ENCODE measurements at places on chromosomes 1 and 21.
A peak's percentile ranks its signal among the peaks of the same experiment; 100 is the strongest.

GRCh38 chr1:29527314-29528004, 291.1 kb downstream of the PTPRU start:
- DNase-seq: no peak

- DNase-seq: no peak
Measured at GRCh38 chr1:9115351-9116205, 13.3 kb downstream of the GPR157 start.

- DNase-seq: no peak
Measured at GRCh38 chr1:212158912-212159796, 123.6 kb downstream of the DTL start.

- no peak for DNase-seq
Measured at GRCh38 chr21:36507397-36508018, 27.6 kb upstream of the CLDN14 start.

DNA sequence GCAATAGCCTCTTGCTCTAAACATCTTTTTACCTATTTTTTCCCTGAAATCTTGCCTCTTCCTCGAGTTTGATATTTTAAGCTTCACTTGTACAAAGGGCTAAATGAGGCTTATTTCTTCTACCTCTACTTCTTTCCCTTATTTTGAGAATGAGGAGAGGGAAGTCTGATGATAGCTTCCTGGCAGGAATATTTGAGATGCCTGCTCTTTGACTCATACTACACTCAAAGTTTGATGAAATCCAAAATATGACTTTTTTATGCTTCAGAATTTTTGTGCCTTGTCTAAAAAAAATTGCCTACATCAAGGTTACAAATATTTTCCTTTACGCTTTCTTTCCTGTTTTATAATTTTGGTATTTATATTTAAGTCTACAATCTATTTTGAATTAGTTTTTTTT, 624.4 kb upstream of the PLXNA2 start:
- peak; percentile 3 for DNase-seq

GRCh38 chr1:2425892-2426291, 13.5 kb upstream of the PEX10 start:
- no peak for DNase-seq

DNA sequence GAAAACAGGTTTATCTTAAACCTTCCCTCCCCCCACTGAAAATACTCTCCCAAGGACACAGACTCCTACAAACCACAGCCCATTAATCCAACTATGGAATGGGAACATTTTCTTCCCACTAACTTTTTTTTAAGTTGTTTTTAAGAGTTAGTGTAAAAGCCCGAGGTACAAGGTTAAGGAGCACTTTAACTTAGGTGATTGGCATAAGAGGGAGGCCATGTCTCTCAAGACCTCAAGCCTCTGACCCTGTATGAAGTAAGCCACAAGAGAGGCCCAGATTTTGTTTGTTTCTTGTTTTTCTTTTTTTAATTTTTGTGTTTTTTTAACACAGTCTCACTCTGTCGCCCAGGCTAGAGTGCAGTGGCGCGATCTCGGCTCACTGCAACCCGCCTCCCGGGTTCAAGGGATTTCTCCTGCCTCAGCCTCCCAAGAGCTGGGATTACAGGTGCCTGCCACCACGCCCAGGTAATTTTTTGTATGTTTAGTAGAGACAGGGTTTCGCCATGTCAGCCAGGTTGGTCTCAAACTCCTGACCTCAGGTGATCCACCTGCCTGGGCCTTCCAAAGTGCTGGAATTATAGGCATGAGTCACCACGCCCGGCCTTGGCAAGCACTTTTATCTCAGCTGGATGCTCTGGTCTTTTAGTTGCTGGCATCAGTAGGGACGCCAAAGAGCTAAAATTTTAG, 14.4 kb downstream of the ARMH1 start:
- DNase-seq: no peak

DNA sequence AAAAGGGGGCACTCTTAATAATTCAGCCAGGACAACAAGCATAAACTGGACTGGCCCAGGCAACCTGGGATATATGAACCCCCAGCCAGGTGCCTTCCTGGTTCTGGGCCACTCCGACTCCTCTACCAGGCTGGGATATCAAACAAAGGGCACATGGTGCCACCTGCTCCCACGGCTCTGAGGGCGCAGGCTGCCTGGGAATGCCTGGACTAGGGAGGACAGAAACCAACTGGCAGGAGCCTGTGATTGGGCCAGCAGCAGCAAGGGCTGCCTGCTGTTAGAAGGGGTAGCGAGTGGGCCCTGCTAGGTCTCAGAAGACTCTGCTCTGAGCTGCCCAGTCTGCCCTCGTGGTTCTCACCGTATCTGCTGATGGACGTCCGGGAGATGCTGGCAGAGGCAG, 123.2 kb upstream of the CD34 start:
- DNase-seq: no peak

DNA sequence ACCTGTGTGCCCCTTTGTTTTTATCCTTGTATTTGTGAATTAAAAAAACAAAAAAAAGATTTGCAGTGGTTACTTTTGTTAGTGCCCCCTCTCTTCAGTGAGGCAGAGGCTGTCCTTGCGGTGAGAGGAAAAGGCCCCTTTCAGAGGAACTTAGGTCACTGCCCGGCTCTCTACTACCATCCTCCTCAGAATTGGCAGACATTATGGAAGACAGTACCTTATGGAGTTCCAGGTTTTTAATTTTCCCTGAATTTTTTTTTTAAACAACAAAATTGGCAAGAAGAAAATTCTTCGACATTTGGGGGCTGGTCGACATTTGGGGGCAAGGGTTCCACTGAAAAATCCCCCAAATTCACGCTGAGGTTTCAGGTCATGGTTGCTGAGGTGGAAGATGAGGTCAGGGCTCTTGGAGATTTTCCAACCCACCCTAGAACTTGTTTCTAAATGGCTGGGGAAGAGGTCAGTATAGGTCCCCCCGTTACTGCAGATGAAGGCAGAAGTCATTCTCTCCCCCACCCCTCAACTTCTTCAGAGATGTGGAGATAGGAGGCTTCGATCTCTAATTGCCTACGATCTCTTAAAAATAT, 5.3 kb downstream of the RXFP4 start:
- no peak for DNase-seq

GRCh38 chr1:8560035-8560434, 242.1 kb downstream of the SLC45A1 start:
- DNase-seq: no peak

- DNase-seq: no peak
Measured at GRCh38 chr1:224761245-224761644, 145.1 kb downstream of the CNIH3 start.

DNA sequence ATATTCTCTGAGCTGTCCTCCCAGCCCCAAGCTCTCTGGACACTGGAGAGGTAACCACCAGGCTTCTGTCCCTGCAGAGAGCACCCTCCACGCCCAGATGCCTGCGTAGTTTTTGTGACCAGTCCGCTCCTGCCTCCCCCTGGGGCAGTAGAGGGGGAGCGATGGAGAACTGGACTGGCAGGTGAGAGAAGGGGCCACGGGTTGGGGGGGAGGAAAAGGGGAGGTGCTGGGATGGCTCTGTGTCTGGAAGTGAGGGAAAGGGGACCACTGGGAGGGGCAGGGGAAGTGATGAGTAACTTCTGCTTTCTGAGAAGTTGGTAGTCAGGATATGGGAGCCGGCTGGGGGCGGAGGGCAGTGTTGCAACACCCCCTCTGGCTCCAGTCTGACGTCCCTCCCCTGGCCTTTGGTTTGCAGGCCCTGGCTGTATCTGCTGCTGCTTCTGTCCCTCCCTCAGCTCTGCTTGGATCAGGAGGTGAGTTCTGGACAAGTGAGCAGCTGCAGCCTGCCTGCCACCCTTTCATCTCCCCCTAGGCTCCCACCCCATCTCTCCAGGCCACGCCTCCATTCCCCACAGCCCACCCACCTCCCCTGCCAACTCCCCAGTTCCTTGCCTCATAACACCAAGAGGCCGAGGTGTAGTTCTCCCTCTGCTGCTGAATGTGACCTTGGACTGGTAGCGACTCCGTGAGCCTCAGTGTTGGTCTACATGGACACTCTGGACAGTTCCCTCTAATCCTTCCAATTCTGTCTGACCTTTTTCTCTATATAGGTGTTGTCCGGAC, 3.1 kb downstream of the ADAMTSL4 start:
- peak; percentile 84 for DNase-seq

- no peak for DNase-seq
Measured at GRCh38 chr21:38469642-38470041, 28.6 kb downstream of the ERG start.

- DNase-seq: no peak
Measured at GRCh38 chr1:33626801-33627200, 154.4 kb downstream of the ZSCAN20 start.

DNA sequence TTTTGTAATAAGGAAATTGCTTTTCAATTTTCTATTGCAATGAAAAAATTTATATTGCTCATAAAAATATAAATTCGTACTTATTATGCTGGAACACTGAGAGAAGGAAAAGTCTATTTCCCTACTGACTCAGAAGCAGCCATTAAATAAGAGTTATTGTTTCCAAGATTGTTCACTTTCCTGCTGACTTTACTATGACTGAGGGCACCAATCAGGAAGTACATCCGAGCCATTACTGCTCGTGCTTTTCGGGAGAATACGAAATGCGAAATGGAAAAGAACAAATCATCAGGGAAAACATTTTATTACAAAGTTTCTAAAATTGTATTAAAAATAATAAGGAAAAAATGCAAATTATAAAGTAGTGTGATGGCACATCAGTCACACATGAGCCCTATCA, 204.8 kb downstream of the AKT3 start:
- no peak for DNase-seq

- DNase-seq: no peak
Measured at GRCh38 chr1:37425221-37425620, 49.2 kb upstream of the ZC3H12A start.

GRCh38 chr1:55418208-55419000, 203.2 kb upstream of the USP24 start:
- peak; percentile 13 for DNase-seq

DNA sequence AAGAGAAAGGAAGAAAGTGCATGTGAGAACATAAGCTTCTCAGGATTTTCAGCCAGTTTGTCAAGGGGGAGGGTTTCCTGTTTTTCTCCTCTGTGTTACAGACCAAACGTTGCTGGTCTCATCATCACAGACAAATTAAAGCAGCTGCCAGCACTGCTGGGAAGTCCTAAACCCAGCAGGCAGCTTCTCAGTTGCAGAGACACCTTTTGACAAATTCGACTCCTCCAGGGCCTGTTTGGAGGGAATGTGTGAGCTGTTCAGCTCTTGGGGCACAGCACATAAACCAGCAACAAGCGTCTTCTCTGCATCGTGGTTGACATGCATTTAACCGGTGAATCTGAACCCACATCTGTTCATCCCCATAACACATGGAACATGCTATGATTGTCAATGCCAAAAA, 454.6 kb upstream of the RUNX1 start:
- peak; percentile 50 for DNase-seq

DNA sequence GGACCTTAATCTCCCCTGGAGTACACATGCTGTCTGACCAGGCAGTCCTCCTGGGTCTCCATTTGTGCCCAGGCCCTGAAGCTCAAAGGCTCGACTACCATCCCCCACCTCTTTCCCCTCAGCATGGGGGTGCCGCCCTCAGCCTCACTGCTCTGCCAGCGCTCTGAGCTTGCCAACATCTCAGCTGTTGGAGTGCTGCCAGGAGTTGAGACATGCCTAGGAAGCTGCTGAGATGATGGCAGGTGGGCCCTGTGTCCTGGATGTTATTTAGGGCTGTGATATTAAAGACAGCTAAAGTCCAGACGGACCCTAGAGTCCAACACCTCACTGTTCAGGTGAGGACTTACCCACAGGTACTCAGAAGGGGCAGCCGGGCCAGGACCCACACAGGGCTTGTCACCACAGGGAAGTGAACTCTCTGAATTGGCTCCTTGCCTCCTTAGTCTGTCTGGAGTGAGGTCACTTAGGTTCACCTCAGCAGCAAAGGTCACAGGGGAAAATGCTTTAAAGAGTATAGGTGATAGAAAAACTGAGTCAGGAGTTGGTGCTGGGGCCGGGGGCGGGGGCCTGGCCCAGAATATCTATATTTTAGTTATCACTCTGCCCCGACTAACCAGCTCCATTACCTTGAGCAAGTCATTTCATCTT, 19.7 kb upstream of the KCNC4 start:
- no peak for DNase-seq

DNA sequence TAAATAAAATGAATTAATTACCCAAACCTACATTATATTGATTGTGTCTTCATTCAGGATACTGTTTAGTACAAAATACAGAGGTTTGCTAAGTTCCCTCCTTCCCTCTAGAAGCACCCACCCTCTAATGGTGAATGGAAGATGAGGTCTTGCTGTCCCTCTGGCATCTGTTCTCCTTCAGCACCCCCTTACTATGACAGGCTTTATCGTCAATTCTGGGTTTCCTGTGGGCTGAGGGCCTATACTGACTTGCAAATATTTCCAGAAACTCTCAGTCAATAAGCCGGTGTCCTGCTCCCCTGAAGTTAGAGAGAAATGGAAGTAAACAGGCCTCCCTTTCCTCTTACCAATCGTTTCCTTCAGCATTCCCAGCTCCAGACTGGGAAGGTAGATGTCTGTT, 13.2 kb downstream of the LAX1 start:
- DNase-seq: no peak
